ENCODE measurements at places on chromosomes 12 and 14.

GRCh38 chr14:37721976-37722659, 126.7 kb downstream of the TTC6 start:
- no peak for DNase-seq

DNA sequence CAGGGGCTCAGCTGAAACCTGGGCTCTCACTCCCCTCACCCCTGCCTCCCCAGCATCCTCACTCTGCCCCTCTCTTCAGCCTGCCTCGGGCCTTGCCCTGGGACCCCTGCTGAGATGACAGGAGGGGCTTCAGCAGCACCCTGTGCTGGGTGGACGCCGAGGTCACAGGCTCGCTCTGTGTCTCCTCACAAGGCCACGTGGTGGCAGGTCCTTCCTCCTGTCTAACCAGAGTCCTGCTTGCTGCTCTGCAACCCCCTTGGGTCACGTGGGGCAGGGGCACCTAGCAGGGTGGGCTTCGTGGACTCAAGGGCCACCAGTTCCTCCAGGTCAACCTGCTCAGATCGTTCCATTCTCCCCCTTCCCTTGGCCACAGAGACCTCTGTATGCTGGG, 90.4 kb downstream of the TMEM121 start:
- DNase-seq, result no peak

DNA sequence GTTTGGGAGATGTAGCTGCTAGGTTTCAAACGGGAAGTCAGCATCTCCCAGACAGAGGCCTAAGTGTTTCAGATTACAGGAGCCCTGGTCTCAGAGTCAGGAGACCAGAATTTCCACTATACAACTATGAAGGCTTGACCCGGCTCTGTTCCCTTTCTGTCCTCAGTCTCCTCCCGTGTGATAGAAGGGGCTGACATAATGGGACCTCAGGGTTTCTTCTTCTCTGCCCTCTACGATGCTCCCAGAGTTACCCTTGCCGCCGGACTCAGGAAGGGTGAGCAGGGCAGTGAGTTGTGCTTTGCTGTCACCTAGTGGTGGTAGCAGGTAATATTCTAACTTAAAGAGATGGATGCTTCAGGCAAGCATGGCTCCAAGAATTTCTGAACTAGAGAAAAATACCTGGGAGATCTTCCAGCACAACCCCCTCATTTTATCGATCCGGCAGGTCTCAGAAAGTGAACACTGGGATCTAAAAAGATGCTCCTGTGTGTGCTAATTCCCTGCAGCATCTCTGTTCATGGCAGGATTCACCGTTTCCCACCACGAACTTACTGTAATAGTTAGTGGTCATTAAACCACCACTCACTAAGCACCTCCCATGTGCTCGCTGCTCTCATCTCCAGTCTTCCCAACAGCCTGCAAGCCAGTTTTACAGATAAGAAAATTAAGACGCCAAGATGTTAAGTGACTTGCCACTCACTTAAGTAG, 84.4 kb downstream of the VWF start:
- peak; percentile 92 for DNase-seq

GRCh38 chr14:93675651-93676050, 112.6 kb downstream of the PRIMA1 start:
- DNase-seq, result no peak

GRCh38 chr14:89388853-89389252, 28.2 kb downstream of the FOXN3 start:
- no peak for DNase-seq

DNA sequence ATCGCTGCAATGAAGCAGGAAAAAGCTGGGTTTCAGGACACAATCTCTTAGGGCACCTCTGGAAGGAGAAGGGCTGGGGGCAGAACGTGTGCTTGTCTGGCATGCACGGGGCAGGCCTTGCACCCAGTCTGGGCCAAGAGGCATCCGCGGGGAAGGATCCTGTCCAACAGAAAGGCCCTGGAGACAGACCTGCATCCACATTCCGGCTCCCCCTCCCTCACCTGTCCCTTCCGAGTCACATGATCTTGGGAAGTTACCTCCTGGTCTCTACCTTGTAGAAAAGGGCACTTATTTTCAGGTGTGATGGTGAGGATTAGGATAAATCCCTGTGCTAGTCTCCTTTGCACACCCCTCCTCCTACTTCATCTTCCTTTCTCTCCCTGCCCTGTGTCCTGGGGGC, 25.4 kb downstream of the CLMN start:
- DNase-seq, result no peak

GRCh38 chr12:2531371-2531770, 263.4 kb upstream of the FKBP4 start:
- no peak for DNase-seq

DNA sequence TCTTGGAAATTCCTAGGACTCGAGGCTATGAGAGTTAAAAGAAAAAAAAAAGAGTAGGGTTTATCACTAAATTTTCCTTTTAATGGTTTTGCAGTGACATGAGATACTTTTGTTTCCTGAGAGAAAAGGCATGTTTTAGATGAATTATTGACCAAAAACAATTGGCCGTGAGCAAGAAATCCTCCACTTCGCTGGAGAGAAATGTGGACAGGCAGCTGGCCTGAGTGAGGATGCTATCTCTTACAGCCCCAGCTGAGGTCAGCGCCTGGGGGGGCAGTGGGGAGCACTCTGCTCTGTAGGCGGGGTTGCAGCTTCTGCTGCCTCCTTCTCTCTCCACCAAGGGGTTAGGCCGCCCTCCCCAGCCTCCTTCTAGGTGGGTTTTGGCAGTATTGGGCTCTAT, 54.7 kb downstream of the PRIMA1 start:
- DNase-seq, result peak; percentile 45

DNA sequence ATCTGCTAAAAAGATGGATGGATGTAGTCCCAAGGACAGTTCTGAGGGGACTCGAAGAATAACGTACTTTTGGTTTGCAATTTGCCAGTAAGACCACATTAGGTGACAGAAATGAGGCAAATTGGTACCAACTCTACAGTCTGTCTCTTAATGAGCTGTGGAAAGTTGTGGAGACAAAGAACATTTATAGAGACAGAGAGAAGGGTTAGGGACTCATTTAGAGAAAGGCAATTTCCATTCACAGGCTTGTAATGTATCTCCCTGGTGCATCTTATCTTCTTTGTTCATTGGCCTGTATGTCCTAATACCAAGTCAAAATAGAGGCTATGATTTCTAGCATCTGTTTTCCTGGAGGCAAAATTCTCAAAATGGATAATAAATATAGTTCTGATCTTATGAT, 177.5 kb downstream of the ANO4 start:
- no peak for DNase-seq

- DNase-seq, result no peak
These were observed 31.1 kb downstream of the CALM1 start for GRCh38 chr14:90427848-90428426.

GRCh38 chr12:120012067-120012621, 23.1 kb downstream of the BICDL1 start:
- DNase-seq, result peak; percentile 86

DNA sequence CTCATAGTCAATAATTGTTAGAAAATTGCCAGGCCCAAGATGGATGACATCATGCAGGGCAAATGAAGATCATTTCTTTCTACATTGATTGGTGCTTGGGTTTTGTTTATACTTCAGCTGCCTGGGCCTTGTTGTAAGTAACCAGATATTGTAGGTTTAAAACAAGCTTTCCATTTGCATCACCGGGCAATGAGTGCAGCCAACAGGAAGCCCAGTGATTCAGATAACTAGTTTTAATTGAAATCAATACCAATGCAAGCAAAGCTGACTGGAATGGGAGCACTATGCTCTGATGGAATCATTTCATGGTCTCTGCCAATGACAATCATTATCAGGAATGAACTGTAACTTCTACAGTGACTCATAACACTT, 279.3 kb downstream of the DUSP6 start:
- DNase-seq, result peak; percentile 45

DNA sequence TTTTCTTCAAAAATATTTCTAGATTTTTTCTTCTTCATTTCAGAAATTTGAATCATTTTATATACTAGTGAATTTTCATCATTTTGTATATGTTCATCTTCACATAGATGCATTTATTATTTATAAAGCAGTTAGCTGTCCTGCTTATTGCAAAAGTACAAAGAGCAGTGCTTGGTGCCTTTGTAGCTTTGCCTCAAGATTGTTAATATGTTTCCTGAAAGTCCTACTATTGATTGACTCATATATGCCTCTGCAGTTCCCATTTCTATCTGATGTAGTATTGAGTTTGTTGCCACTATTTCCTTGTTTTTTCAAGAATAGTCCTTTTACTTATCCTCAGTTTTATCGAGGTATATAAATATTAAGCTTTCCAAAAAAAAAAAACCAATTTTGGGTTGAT, 89.7 kb downstream of the PDE3A start:
- DNase-seq, result no peak

- DNase-seq, result no peak
These were observed 52.0 kb downstream of the RNF34 start for GRCh38 chr12:121451961-121452339.

GRCh38 chr12:17918013-17918412, 172.0 kb downstream of the RERGL start:
- no peak for DNase-seq
